ENCODE measurements at places on chromosomes 4 and X.

DNA sequence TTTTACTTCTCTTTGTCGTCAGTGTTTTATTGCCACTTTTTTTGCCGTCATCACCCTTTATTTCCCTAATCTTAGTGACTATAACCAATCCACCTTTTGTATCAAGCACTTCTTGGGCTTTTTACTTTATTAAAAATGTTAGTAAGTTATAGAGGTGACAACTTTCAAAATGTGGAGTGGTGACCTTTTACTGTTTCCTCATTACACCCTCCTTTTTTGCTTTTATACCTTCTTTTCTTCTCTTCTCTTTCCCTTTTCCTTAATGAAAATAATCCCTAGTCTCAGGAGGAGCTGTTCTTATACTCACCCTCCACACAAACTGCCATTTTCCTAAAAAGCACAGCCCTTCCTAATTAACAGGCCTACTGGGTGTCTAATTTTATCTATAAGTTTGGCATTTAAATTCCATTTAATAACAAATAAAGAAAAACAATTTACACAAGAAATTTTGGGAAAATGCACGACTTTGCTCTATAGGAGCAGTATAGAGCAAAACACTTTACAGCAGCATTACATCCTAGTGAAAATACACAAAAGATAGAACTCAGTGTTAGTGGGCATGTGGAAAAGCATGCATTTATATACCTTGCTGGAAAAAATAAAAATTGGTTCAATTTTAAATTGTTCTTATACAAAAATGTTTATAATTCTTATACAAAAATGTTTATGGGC, 27.3 kb downstream of the BBS12 start:
- no peak for DNase-seq

DNA sequence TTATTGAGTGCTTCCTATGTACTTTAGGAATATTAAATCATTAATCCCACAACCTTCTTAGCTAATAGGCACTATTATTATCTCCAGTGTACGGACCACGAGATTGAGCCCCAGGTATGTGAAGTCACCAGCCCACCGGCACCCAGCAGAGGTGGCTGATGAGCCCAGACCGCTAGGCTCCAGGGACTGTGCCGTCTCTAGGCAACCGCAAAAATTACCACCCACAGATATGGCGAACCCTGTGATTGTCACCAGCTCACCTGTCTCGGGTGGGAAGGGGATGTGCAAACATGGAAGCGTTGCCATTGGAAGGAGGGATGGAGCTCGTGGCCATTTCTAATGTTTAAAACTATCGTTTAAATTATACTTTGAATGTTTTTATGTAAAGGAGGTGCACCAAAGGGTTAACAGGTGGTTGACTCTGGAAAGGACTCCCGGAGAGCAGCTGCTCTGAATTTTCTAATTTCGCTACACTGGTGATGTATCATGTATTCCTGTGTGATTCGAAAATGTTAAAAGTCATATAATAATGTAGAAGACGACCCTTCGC, 21.0 kb upstream of the JAKMIP1 start:
- DNase-seq, result no peak

DNA sequence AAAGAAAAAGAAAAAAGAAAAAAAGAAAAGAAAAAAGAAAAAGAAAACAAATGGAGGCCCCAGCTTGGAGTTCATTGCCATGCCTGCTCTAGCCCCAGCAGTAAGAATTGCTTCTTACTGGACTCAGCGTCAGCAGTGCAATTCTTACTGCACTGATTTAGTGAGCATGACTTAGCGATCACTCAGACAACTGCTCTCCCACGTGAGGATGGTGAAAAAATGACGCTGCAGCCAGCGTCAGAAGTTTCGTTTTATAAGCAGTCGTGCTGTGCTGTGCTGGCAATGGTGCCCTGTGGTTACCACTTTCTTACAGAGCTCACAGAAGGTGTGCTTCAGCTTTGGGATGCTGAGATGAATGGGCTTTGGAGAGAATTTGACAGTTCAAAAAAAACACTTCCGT, 68.3 kb upstream of the DDX3X start:
- DNase-seq, result no peak

GRCh38 chr4:93994175-93994994, 165.8 kb downstream of the ATOH1 start:
- DNase-seq, result no peak

Measured in stimulated activated CD4-positive, alpha-beta T cell treated with anti-CD3 and anti-CD28 coated beads, TNF-alpha, amount 100 ng/mL, for 1 hour (primary cell).